ENCODE measurements at places on chromosomes 3 and 15.
A peak's percentile ranks its signal among the peaks of the same experiment; 100 is the strongest.

DNA sequence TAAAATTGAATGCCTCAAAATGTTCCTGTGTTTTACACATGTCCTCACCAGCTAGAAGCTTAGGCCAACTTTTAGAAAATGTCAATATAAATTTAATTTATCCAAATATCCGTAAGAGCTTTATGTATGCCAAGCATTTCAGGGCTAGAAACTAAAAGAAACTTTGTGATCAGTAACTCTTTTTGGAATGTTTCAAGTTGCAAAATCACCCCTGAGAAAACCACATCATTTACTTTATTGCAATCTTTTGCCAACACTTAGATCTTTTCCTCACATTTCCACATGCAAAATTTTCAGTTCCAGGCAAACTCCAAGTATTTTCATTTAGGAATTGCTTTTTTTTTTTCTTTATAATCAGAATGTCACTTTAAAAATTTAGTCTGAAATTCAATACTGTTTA lies 20.1 kb upstream of the IGF1R start:
- DNase-seq = no peak

- no peak for DNase-seq
These were observed 36.9 kb downstream of the RHCG start for GRCh38 chr15:89459271-89460038.

GRCh38 chr3:37590328-37591079 lies 271.2 kb upstream of the CTDSPL start:
- DNase-seq = no peak

GRCh38 chr3:137121704-137122314 lies 164.0 kb downstream of the IL20RB start:
- DNase-seq = peak; percentile 78

DNA sequence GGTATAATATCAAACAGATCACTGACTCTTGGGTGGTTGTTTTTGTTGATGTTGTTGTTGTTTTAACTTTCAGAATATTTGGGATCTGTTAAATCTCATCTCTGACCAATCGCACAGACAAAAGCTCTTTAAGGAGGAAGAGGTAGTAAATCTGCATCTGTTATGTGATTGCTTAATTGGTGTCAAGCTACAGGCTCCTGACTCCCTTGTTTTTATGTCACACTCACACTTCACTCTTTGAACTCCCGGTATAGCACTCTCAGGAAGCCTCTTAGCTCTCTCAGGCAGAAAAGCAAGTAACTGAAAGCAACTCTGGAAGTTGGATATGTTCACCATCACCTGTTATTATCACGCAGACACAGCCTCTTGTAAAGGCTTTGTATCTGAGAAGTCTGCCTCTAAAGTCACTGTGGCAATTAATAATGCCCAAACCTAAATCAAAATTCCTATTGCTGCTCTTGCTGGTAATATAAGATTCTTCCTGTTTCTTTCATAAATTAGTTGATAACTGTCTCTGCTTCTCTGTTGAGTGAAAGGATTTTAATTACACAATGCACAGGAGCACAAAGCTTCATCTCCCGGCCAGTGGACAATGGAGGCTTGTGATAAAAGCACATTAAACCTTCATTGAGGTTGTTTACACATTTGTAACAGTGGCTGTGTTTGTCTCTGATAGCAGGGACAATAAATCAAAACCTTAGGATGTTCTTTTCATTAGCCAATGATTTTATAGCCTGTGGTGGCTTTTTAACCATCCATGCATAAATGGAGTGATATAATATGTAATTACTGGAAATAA lies 576.7 kb downstream of the MFSD1 start:
- no peak for DNase-seq

All from choroid plexus epithelial cell (primary cell).